ENCODE measurements at places on chromosomes 12 and 14.

DNA sequence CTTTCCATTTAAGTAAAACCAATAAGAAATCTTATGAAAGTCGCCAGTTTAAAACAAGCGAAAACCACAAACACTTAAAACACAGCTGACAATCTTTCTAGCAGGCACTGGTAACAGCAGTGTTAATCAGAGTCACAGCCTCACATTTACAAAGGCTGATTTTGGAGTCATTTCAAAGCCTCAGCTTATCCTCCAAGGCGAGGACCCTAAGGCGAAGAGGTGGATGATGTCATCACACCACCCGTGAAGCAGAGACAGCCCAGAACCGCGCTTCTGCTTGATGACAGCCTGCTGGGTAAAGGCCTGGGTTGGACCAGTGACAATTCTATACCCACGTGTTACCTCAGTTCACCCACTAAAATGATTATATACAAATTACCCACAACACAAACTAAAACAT lies 10.1 kb downstream of the GOLGA3 start:
- DNase-seq, result no peak

DNA sequence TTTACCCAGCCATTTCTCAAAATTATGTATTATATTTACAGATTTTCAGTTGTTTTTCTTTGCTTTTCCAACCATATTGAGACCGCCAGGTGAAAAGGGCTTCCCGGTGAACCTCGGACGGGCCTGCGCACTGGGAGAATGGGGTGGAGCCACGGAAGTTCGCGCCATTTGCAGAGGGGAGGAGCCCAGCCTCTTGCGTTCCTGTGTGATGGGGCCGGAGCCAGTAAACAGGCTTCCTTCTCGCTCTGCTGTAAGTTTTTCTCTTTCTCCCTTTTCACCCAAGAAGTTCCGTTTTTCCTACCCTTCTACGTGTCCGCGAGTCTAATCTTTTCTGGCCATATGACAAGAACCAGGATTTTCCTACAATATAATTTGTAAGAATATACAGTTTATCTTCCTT lies 1108.8 kb upstream of the SEL1L start:
- no peak for DNase-seq

DNA sequence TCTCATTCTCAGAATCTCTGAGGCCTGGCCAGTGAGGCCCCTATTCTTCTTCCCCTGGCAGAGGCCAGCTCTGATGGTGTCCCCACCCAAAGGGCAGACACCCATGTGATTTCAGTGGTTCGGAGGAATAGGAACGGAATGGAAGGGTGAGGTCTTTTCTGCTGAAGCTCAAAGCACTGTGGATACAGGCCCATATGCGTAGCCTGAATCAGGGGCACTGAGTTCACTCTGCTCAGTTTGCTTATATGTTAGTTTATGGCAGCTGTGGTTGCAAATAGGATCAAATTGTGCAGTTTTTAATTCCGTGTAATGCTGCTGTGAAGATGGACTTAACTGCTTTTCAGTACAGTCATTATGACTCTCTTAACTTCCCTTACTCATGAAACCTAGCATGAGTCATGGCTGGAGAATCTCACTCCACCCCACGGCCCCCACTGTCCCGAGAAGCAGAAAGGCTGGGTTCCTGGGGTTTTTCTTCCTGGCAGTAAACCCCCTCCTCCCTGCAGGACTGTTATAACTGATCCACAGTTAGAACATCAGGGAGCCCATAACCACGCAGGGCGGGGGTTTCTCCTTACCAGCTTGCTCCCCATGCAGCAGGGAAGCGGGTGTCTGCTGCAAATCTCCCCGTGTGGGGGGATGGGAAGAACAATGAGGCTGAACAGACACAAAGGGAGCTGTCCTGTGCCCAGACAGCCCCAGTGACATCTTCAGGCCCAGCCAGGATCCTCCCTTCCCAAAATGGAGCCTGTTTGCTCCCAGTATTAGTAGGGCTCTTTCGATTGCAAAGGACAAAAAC lies 122.7 kb downstream of the SLC38A6 start:
- no peak for DNase-seq

- DNase-seq, result no peak
Observed at GRCh38 chr14:96077983-96078624, 38.9 kb downstream of the C14orf132 start.

- no peak for DNase-seq
Observed at GRCh38 chr12:62466018-62466593, 520 bp upstream of the MON2 start.

- no peak for DNase-seq
Observed at GRCh38 chr12:13283867-13284266, 87.3 kb downstream of the EMP1 start.

DNA sequence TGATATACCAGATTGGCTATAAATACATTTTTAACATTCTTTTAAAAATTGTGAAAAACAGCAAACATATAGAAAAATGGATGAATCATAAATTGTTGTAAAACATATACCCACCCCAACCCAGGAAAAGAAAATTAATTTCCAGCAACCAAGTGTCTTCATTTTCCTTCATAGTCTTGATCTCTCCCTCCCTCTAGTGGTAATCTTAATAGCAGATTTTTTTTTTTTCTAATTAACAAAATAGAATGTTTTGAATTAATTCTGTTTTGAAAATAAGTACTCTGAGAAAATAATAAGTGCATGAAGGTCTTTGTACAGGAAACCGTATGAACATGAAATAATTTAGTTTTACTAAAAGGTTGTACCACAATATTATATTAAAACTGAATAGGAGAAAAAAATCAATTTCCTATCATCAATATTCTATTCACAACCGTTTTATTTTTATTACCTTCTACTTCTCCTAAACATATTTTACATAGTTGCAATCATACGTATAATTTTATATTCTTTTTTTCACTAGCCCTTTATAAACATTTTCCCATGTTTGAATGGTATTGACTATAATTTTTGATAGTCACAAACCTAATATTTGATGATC lies 7.0 kb downstream of the ETNK1 start:
- DNase-seq, result no peak

- no peak for DNase-seq
Observed at GRCh38 chr14:99686557-99687283, 2.6 kb downstream of the CYP46A1 start.

- DNase-seq, result no peak
Observed at GRCh38 chr12:94263905-94264561, 115.7 kb downstream of the PLXNC1 start.

DNA sequence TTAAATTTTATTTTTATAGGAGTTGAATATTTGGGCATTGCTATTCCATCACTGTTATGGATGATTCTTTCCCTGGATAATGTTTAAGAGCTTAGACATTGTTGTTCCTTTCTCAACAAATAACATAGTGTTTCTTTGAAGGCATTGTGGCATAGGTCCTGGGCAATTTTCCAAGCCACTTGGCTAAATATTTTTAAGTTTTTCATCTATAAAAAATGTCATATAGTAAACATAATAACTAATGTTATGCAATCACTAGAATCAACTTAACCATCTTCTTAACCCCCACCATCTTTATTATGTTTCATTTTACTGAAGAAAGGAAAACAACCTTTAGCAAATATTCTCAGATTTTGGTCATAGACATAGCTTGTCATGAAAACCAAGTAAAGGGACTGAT lies 600.6 kb upstream of the LMO3 start:
- DNase-seq, result no peak

- no peak for DNase-seq
Observed at GRCh38 chr14:100374876-100375265, 51.7 kb downstream of the SLC25A47 start.

GRCh38 chr12:100141998-100142850 lies 450 bp downstream of the BLTP3B start:
- peak; percentile 16 for DNase-seq

DNA sequence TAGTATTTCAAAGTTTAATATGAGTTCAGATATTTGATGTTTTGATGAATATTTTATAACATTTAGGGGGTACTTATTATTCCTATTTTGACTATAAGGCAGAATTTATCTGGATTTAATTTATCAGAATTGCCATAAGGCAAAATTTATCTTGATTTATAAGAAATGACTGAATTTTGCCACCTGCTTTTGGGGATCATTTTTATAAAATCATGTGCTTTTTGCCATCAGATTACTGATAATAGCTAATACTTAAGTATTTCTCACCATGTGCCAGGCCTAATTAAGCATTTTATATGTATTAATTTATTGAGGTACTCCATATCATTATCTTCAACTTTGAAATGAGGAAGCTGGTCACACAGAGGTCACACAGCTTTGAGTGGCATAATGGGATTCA lies 423.7 kb downstream of the PRKD1 start:
- no peak for DNase-seq

DNA sequence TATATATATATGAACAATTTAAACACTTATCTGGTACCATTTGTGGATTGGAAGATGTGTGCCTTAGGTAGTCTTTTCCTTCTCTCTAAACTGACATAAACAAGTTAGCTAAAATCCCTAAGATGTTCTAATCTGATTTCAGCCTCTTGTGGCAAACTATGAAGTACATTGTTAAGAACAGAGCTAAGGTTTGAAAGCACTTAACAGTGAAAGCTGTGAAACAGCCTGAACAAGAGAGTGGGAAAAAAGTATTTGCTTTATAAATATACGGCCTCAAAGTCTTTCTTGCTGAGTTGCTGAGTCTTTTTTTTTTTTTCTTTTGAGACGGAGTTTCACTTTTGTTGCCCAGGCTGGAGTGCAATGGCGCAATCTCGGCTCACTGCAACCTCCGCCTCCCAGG lies 53.7 kb upstream of the PELI2 start:
- DNase-seq, result no peak

DNA sequence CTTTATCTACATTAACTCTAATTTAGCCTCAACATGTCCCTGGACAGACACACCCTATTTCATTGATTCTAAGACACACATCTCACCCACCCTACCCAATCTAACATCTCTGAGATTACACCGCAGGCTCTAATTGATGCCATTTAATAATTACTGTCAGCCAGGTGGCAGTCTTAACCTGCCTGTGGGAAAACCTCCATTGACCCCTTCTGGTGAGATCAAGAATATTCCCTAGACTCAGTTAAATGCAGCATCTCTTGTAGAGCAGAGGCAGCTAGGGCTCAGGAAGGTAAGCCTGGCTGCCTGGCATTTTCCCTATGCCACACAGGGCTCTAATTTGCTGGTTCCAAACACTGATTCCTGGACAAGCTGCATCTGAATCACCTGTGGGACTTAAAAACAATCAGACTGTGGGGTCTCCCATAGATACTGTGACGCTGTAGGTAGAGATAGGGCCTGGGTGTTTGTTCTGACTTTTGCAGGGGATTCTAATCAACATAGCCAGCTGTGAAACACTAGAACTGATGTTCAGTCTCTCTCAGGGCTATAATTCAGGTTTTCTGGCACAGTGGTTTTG lies 14.3 kb downstream of the MCRS1 start:
- DNase-seq, result peak; percentile 65

- no peak for DNase-seq
Observed at GRCh38 chr12:38123566-38124246, 192.9 kb upstream of the ALG10B start.

GRCh38 chr14:53367644-53368026 lies 214.5 kb upstream of the DDHD1 start:
- no peak for DNase-seq

DNA sequence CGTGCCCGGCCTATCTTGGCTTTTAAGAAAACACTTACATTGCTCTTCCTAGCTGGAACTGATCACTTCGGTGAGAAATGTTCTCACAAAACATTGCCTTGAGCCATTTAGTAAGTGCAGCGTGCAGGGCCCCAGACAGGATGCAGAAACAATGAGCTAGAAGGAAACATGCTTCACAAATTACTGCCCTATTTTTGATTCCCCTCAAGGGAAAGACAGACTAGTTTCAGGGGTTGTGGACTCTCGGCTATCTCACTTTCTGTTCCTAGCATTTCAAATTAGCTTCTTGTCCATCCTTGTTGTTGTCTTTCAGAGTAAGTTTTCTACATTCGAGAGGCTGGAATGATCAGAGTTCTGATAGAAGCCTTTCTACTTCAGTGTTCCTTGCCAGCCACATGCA lies 21.6 kb downstream of the TGFB3 start:
- DNase-seq, result no peak

GRCh38 chr14:87617079-87617478 lies 375.9 kb downstream of the GALC start:
- no peak for DNase-seq

GRCh38 chr12:131012279-131013069 lies 58.8 kb downstream of the ADGRD1 start:
- DNase-seq, result no peak

- DNase-seq, result no peak
Observed at GRCh38 chr14:60931218-60931617, 49.7 kb downstream of the TRMT5 start.

DNA sequence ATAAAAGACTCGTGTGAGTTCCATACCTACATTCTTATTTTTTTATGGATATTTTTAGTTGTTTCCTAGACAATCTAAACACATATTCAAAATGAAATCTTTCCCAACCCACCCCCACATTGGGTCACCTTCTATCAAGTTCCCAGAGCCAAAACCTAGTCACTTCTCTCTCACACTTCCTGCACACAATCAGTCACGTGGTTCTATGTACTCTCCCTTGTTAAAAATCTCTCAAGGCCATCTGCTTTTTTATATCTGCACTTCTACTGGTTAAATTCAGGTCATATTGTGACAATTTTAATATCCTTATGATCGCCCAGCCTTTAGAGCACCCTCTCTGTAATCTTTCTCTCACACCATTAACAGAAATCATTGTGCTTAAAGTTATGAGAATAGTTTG lies 175.0 kb upstream of the SYT10 start:
- DNase-seq, result no peak
